Caki2 (cell line): ENCODE measurements at places on chromosomes 2 and 18. TPM values are rescaled to one million over a fixed set of nuclear protein-coding genes. Genes with fewer than 3 reads are reported as not detected.

DNAJC10 gene
- 95.4 and 104 TPM in 2 replicates for total RNA-seq

UGT1A10 gene
- not detected in 2 replicates for total RNA-seq

NEB gene
- 0.51 TPM in 1 of 2 replicates, not detected in the other for total RNA-seq

VSNL1 gene
- 52.5 and 68.6 TPM in 2 replicates for total RNA-seq

COL4A4 gene
- total RNA-seq: 3.3 and 6.3 TPM in 2 replicates

KCNE4 gene
- total RNA-seq: not detected in 2 replicates
